ENCODE measurements at places on chromosomes 4 and X. TPM values are rescaled to one million over a fixed set of nuclear protein-coding genes. Genes with fewer than 3 reads are reported as not detected.

DNA sequence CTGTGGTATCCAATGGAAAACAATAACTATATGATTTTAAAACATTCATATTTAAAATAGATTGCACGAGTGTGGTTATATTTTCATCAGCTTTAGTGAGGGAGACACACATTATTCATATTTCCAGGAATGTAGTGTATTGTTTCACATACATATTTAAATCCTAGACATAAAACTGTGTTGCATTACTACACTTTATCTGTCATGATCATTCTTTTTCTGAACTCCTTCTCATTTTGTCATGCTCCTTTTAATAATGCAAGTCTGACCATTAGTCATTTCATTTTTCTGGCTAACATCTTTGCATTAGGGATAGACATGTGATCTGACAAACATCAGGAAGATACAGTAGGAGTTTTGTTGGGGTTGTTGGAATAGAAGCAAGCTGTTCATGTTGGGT, 1382.7 kb downstream of the PCDH7 start:
- H3K27me3 ChIP-seq, result no peaks in the 10 kb centered on the region
- H3K27ac ChIP-seq, result no peak overlapping the region
- H3K4me3 ChIP-seq, result no peak overlapping the region
- H3K4me1 ChIP-seq, result no peaks in the 10 kb centered on the region
- H3K36me3 ChIP-seq, result no peaks in the 10 kb centered on the region
- no peak for DNase-seq

DNA sequence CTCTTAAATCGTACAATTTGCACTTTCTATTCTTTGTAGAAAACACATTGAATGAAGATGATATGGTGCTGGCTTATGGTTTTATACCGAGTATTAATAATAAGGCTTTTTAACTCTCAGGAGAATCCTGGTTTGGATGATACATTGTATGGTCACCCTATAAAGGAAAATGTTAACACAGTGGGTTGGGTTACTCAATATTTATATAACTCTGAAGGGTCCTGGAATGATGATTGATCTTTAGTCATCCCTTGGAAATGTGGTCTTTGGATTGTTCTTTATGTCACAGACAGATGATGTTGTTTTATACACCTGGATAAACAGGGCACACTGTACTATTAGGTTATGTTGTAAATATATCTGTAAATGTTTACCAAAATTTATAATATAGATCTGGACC, 496.2 kb upstream of the NDST4 start:
- no peak overlapping the region for H3K27ac ChIP-seq
- H3K27me3 ChIP-seq, result no peaks in the 10 kb centered on the region
- no peaks in the 10 kb centered on the region for H3K36me3 ChIP-seq
- no peak overlapping the region for H3K4me3 ChIP-seq
- DNase-seq, result no peak

- no peak for DNase-seq
- H3K36me3 ChIP-seq, result no peaks in the 10 kb centered on the region
- H3K4me3 ChIP-seq, result no peak overlapping the region
Observed at GRCh38 chr4:150950657-150951288, 64.3 kb downstream of the LRBA start.

DNA sequence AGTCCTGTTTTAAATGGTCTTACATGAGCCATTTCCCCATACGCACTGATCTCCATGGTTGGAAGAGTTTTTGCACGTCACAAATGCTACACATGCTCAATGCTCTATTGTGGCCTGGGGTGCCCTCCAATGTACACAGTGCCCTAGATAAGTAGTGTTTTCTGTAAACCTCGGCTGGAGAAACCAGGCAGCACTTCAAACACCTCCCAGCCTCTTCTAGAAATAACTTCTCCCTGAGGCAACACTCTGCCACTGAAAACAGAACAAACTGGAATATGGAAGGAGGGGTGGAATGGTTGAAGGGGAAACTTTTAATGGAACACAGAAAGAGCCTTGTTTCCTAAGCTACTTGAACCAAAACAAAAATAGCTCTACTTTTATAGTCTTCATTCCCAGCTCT, 123.9 kb upstream of the CBR4 start:
- H3K27me3 ChIP-seq, result no peaks in the 10 kb centered on the region
- no peak for DNase-seq
- no peak overlapping the region for H3K27ac ChIP-seq
- H3K36me3 ChIP-seq, result no peaks in the 10 kb centered on the region
- peaks cover 16% of the 10 kb centered on the region for H3K4me1 ChIP-seq

- no peak overlapping the region for H3K27ac ChIP-seq
- H3K27me3 ChIP-seq, result no peaks in the 10 kb centered on the region
- H3K4me1 ChIP-seq, result no peaks in the 10 kb centered on the region
- no peaks in the 10 kb centered on the region for H3K36me3 ChIP-seq
- no peak for DNase-seq
- no peak overlapping the region for H3K4me3 ChIP-seq
Observed at GRCh38 chr4:93416344-93417128, 412.0 kb upstream of the ATOH1 start.

- H3K4me3 ChIP-seq, result no peak overlapping the region
- peaks cover 4% of the 10 kb centered on the region for H3K36me3 ChIP-seq
- no peak overlapping the region for H3K27ac ChIP-seq
- peak; percentile 41 for DNase-seq
Observed at GRCh38 chr4:118803253-118803652, 32.7 kb downstream of the SEC24D start.

DNA sequence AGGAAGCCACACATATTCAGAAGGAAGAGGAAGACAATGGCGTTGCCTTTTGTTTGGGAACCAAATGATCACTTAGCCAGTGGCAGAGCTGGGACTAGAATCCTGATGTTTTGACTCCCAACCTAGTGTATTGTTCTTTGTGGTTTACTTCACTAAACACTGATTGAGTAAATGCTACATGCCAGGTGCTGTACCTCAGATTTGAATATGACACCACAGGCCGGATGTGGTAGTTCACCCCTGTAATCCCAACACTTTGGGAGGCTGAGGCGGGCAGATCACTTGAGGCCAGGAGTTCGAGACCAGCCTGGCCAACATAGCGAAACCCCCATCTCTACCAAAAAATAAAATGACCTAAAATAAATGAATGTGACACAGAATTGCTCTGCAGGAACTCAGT, 8.4 kb downstream of the NDUFA1 start:
- H3K4me1 ChIP-seq, result no peaks in the 10 kb centered on the region
- DNase-seq, result no peak
- H3K27me3 ChIP-seq, result no peaks in the 10 kb centered on the region

GRCh38 chrX:56125946-56126345, 106.2 kb upstream of the KLF8 start:
- peaks cover 5% of the 10 kb centered on the region for H3K27me3 ChIP-seq
- no peaks in the 10 kb centered on the region for H3K4me1 ChIP-seq
- no peak overlapping the region for H3K27ac ChIP-seq
- H3K36me3 ChIP-seq, result no peaks in the 10 kb centered on the region
- H3K4me3 ChIP-seq, result no peak overlapping the region
- no peak for DNase-seq

DNA sequence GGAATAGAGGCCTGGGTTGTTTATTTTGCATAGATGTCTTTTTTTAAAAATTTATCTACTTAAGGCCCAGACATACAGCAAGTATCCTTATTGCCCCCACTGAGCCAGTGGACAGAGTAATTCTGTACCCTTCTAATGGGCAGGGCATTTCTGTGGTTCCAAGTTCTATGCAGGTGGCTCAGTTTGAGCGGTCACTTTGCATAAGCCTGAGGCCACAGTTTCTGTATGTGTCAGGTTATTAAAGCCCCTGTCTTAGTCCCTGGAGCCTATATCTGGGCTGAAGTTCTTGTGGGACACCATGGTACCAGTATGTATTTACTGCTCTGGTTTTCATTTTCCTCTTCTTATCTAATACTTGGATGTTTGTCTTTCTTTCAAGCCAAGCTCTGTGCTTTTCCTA, 168.8 kb downstream of the MID1IP1 start:
- no peaks in the 10 kb centered on the region for H3K4me1 ChIP-seq
- DNase-seq, result no peak
- H3K27me3 ChIP-seq, result peaks cover 8% of the 10 kb centered on the region
- no peaks in the 10 kb centered on the region for H3K36me3 ChIP-seq

- no peaks in the 10 kb centered on the region for H3K36me3 ChIP-seq
- H3K4me1 ChIP-seq, result no peaks in the 10 kb centered on the region
- DNase-seq, result no peak
Observed at GRCh38 chrX:78314561-78314960, 12.8 kb downstream of the CYSLTR1 start.

GRCh38 chr4:16416601-16417000, 190.3 kb upstream of the TAPT1 start:
- H3K27me3 ChIP-seq, result no peaks in the 10 kb centered on the region
- H3K4me3 ChIP-seq, result no peak overlapping the region
- DNase-seq, result no peak
- H3K4me1 ChIP-seq, result no peaks in the 10 kb centered on the region
- no peaks in the 10 kb centered on the region for H3K36me3 ChIP-seq

- no peak overlapping the region for H3K27ac ChIP-seq
- H3K4me1 ChIP-seq, result no peaks in the 10 kb centered on the region
- H3K36me3 ChIP-seq, result no peaks in the 10 kb centered on the region
Observed at GRCh38 chr4:88333741-88334405, 44.8 kb upstream of the HERC6 start.

DNA sequence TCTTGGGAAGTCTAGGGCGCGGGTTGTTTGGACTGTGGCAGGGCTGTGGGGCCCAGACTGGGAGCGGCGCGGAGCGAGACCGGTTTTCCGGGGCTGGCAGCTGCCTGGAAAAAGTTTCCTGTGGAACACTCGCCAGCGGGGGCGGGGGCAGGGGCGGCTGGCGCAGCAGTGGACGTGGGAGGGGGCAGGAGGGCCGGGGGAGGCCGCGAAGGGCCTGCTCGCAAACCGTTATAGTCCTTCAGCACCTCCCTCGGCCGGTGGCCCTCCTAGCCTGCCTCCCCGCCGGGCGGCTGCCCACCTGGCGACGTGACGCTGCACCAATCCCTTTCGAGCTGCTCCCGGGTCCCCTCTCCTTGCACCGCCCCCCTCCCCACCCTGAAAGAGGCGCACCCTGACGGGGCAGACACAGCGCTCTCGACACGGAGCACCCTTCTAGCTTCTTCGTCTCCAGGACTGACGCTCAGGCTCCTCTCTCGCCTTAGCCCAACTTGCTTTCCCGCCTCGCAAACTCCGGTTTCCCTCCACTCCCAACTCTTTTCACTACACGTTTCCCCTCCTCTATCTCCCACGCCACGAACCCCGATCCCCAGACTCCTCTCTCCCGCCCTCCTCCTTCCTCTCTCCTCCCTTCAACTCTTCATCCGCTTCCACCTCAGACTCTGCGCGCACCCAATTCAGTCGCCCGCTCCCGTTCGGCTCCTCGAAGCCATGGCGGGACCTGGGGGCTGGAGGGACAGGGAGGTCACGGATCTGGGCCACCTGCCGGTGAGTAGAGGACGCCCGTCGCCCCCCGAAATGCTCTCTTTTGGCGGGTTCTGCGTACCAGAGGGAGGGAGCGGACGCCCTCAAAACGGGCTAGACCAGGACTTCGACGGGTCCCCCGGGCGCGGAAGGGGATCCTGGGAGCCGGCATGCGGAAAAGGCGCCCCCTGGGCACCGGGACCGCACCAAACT, at the start of gene NRK:
TSS of gene NRK (plus strand) at position 402 of the 954 bp plus-strand sequence. CDS start at position 709, 307 bp downstream.
- H3K27me3 ChIP-seq, result peaks cover 3% of the 10 kb centered on the region
- peak; percentile 74 for DNase-seq
- no peak within 1 kb of the TSS for H3K4me3 ChIP-seq
- H3K36me3 ChIP-seq, result no peaks in the 10 kb centered on the region
- no peak within 1 kb of the TSS for H3K27ac ChIP-seq

DNA sequence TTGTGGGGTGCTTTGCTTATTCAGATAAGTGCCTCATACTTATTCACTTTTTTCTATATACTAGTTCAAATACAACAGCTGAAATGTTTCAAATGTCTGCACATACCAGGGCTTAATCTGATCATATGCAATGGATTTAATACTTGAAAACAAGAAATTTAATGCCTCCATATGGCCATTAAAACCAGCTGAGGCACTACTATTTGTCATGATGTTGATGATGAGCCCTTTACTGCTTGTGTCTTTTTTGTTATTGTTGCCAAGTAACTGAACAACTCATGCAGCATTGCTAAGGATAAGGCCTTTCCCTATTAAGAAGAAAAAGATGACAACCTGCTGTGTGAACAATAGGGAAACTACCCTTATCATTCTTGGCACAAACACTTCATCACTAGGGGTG, 52.5 kb downstream of the MAGEB10 start:
- H3K4me1 ChIP-seq, result no peaks in the 10 kb centered on the region
- H3K36me3 ChIP-seq, result no peaks in the 10 kb centered on the region
- no peaks in the 10 kb centered on the region for H3K27me3 ChIP-seq
- no peak for DNase-seq
- no peak overlapping the region for H3K27ac ChIP-seq

DNA sequence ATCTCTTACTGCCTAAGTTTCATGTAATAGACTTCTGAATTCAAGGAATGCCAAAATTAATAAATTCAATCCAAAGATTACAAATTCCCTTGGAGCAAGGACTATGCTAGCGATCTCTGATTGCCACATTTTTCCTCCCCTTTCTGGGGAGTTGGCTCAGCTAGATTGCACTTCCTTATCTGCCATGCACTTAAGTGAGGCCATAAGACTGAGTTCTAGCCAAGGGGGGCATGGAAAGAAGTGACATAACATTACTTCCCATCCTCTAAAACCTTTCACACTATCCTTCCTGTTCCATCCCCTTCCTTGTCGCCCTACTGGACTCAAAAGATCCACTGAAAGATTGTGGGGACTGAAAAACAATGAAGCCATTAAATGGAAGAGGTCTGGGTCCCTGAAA, 53.8 kb upstream of the TXK start:
- H3K27me3 ChIP-seq, result no peaks in the 10 kb centered on the region
- DNase-seq, result no peak
- no peaks in the 10 kb centered on the region for H3K36me3 ChIP-seq
- H3K27ac ChIP-seq, result no peak overlapping the region
- H3K4me3 ChIP-seq, result no peak overlapping the region

- no peak for DNase-seq
- no peaks in the 10 kb centered on the region for H3K4me1 ChIP-seq
- H3K27ac ChIP-seq, result no peak overlapping the region
- no peak overlapping the region for H3K4me3 ChIP-seq
- no peaks in the 10 kb centered on the region for H3K27me3 ChIP-seq
Observed at GRCh38 chr4:164396439-164396838, 357.5 kb upstream of the SMIM31 start.

DNA sequence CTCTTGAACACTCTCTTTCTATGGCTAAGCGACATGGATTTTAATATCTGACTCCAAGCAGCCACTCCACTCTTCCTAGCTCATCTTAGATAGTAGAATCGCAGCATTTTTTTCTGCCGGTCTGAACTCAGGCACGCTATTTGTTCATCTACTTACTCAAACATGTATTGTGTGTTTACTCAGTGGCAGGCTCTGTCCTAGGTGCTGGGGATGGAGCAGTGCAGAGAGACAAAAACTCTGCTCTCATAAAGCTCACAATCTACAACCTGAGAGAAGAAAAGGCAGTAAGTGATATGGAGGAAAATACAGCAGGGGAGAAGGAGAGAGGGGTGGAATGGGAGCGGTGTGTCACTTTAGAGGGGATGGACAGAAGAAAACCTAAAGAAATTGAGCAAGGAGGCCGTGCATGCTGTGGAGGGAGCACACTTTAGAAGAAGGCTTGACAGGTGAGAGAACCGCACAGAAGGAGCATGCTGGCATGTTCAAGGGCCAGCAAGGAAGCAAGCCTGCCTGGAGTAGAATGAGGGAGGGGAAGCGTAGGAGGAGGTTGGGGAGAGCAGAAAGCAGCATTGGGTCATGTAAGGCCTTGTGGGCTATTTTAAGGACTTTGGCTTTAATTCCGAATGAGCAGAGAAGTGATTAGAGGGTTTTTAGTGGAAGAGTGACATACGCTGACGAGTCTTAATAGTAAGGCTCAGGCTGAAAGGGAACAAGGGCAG, 132.0 kb downstream of the ANK2 start:
- H3K27me3 ChIP-seq, result no peaks in the 10 kb centered on the region
- H3K4me3 ChIP-seq, result no peak overlapping the region
- H3K36me3 ChIP-seq, result no peaks in the 10 kb centered on the region
- DNase-seq, result no peak

The VEGFC gene
- 0.67 TPM for total RNA-seq

The DSPP gene
- not detected for total RNA-seq

The GK2 gene
- not detected for total RNA-seq

The MAGEA1 gene
- total RNA-seq, result 0.13 TPM

The TEX11 gene
- 9.0 TPM for total RNA-seq
